ENCODE measurements at places on chromosomes 5 and 9.
A peak's percentile ranks its signal among the peaks of the same experiment; 100 is the strongest.

GRCh38 chr5:117261948-117262571, 687.4 kb upstream of the SEMA6A start:
- no peak for DNase-seq

DNA sequence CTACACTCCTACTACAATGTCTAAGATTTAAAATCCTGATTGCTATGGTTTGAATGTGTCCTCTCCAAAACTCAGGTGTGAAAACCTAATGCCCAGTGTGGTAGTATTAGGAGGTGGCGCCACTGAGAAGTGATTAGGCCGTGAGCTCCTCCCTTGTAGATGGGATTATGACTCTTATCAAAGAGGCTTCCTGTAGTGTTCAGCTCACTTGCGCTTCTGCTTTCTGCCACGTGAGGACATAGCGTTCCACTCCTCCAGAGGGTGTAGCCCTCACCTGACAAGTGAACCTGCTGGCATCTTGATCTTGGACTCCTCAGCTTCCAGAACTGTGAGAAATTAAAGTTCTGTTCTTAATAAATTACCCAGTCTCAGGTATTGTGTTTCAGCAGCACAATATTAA, 33.0 kb upstream of the WHRN start:
- DNase-seq = no peak

DNA sequence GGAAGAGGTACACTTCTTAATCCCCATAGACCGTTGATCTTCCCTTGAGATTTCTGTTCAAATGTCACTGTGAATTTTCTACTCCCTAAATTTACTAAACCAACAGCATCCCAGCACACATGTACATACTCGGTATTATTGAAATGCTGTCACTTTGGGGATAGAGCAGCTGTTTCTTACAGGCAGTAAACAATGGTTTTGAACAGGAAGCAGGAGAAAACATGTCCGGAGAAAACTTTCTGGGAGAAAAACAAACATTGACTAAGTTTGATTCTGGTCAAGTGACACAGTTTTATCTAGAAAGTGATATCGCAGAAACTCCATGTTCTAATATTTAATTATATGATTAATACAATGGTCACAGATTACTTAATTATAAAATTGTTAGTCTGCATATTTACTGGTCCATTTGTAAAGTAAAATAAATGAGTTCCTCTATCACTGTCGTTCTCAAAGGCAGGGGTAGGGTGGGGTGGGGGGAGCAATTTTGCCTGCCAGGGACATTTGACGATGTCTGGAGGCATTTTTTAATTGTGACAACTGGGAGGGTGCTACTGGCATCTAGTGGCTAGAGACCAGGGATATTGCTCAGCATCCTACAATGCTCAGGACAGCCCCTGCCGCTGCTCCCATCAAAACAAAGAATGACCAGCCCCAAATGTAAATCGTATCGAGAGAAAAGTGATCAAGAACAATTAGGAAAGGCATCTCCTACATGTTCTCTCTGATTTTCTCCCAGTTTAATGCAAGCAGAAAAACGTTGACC, 12.2 kb downstream of the TAS2R1 start:
- no peak for DNase-seq

DNA sequence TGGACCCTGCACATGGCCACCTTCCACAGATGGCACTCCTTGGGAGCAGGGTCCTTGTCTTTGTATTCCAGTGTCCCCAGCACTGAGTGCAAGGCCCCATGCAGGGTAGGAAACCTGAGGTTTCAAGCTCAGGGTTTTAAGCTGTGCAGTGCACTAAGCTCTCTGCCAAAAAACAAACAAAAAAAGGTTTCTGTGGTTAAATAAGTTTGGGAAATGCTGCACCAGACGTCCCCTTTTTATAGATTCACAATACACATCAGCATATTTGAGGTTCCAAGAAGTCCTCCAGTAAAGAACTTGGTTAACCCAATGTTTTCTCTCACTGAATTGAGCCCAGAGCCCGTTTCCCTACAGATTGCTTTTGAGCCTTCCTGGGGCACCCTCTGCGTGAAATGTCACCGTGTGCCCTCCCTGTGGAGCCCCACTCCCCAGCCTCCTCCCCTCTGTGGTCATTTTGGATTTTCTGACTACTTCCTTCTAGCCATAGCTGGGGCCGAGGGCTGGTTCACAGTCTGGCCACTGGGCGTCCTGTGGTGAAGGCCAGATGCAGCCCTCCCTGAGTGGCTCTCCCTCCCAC, 17.1 kb downstream of the DELE1 start:
- no peak for DNase-seq

GRCh38 chr9:129518074-129518473, 102.8 kb downstream of the C9orf50 start:
- no peak for DNase-seq

GRCh38 chr5:147407094-147407681, 102.7 kb downstream of the DPYSL3 start:
- no peak for DNase-seq

DNA sequence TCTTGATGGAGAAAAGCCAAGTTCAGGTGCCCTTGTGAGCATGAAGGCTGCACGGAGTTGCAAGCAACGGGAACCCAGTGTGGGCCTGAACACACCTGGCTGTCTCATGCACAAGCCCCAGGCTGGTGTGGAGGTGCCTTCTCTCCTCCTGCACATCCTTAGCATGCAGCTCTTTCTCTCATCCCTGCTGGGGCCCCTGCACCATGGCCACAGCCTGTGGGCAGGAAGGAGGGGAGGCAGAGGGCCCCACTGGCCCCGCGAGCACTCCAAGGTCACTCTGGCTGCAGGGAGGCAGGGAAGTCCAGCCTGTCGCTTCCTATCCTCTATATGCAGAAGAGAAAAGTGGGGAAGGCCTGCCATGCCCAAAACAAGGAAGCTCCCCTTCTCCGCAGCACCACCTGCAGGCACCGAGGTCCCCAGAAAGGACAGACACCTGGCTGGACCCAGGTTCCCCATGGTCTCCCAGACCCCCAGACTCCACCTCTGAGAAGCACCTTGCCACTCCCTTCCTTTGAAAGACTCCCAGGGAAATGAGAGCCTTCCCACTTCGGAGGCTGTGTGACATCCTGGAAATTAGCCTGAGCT, 18.6 kb downstream of the STKLD1 start:
- DNase-seq = no peak

DNA sequence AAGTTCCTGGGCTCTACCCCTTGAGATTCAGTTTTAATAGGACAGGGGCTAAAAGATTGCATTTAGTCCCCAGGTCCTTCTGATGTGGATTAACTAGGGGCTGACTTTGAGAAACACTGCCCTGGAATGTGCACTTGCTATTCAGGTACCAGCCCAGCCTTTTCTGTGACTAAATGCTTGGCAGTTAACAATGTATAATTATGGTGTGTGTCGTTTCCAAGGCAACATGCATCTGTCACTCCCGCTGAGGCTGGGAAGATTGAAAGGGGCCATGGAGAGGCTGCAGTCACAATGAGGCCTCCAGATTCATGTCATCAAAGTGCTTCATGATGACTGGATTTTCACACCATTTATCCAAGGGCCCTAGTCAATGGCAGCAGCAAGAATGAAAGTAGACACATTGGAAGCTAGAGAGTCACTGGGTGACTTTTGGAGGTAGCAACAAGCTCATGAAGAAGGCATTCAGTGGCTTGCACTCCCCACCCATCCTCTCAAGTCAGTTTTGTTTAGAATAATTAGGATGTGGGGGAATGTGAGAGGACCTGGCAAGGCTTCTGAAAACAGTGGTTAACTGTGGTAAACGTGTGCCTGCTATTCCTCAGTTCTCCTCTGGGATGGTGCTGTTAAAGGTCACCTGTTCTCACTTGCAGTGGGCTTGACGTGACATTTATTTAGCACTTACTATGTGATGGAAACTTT, 28.3 kb downstream of the RAI14 start:
- no peak for DNase-seq

DNA sequence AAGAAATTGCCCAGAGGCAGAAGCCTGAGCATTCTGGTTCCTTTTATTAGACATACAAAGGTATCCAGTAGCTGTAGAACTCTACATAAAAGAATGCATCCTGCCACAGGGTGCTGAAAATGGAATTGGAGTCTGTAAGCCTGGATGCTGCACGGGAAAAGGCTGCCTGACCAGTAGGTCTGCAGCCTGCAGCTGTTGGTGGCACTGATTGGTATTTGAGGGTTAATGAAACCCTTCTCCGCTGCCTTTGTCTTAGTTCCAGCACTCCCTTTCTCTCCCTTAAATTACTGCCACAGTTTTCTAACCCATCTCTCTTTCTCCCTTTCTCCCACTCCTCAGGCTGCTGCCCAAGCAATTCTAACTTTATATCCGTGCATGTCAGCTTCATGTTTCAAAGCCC, 64.7 kb downstream of the BRINP1 start:
- no peak for DNase-seq

DNA sequence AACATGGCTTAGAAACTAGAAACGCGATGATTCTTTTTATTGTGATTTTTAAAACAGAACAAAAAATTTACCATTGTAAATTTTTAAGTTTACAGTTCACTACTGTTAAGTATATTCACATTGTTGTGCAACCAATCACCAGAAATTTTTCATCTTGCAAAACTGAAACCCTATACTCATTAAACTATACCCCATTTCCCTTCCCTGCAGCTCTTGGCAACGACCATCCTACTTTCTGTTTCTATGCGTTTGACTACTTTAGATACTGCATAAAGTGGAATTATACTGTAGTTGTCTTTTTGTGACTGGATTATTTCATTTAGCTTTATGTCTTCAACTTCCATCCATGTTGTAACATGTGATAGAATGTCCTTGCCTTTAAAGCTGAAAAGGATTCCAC, 52.5 kb downstream of the SPOCK1 start:
- DNase-seq = no peak

DNA sequence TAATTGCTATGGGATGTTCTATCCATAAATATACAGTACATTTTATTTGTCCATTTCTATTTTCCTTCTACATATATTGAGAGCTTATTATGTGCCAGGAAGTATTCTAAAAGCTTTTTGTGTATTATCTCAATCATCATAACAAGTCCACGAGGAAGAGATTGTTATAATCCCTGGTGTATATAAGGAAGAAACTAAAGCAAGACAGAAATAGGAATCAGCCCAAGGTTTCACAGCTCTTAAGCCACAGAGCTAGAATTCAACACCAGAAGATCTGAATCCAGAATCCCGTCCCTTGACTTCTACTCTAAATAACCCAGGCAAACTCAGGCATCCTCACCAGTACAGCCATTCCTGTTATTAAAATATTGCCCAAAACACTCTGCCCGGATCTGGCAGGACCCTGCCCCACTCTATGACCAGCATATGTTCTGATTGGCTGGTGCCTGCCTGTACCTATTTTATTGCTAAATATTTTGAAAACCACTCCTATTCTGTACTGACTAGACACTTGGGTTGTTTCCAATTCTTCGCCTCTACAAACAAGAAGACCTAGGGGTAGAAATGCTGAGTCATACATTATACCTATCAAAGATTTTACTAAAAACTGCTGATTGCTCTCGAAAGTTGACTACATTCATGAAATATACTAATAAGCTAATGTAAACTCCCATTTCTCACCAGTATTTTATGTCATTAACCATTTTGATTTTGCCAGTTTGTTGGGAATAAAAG, 297.4 kb downstream of the ENC1 start:
- no peak for DNase-seq

GRCh38 chr5:68252673-68253623, 37.4 kb downstream of the PIK3R1 start:
- peak; percentile 66 for DNase-seq

DNA sequence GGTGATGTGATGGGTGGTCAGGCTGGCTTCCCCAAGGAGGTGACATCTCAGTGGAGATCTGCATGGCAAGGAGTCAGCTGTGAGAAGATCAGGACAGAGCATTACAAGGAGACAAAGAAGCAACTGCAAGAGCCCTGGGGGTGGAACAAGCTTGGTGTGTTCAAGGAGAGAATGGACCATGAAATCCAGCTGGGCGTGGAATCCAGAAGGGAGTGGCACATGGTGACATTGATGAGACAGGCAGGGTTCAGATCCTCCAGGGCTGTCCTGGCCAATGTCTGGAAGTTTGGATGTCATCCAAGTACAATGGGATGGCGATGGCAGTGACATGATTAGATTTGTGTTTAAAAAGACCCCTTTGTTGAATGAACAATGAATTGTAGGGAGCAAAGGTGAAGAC, 175.6 kb downstream of the MACROH2A1 start:
- no peak for DNase-seq

GRCh38 chr5:138582959-138583358, 7.8 kb upstream of the HSPA9 start:
- no peak for DNase-seq

GRCh38 chr9:36831381-36832161, 202.5 kb downstream of the PAX5 start:
- no peak for DNase-seq

- no peak for DNase-seq
These were observed 53.1 kb downstream of the NR3C1 start for GRCh38 chr5:143350341-143350740.

GRCh38 chr5:167743695-167744464, 547.6 kb upstream of the WWC1 start:
- peak; percentile 19 for DNase-seq

- DNase-seq = no peak
These were observed 67.3 kb upstream of the CEMIP2 start for GRCh38 chr9:71835596-71835995.

DNA sequence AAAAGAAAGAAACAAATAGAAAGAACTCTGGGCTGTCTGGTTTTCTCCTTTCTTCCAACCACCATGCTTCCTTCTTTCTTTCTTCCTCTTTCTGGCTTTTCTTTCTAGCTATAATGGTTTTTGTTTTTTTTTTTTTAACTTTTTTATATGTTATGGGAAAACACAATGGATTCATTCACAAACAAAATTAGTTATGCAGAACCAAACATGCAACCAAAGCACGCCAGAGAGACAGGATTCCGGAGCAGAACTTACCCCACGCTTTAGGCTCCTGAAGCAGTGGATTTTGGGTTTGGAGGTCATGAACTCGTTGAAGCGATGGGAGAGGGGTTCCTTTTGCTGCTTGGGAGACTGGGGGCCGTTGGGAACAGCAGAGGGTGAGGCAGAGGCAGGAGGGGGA, 88.3 kb downstream of the USP20 start:
- no peak for DNase-seq

DNA sequence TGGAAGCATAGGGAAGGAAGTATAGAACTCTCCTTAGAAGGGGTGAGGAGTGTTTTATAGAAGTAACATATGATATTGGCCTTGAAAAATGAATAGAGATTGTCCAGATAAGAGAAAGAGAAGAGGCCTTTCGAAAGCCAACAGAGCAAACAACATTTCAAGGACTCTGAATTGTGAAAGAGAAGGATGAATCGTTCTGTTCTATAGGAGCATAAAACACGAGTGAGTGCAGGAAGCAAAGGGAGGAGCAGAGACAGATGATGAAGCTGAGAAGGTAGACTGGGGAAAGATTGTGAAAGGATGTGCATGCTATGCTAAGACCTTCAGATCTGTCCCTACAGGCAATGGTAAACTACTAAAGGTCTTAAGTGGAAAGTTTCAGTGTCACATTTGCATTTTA, 271.0 kb downstream of the TMEM161B start:
- DNase-seq = no peak

DNA sequence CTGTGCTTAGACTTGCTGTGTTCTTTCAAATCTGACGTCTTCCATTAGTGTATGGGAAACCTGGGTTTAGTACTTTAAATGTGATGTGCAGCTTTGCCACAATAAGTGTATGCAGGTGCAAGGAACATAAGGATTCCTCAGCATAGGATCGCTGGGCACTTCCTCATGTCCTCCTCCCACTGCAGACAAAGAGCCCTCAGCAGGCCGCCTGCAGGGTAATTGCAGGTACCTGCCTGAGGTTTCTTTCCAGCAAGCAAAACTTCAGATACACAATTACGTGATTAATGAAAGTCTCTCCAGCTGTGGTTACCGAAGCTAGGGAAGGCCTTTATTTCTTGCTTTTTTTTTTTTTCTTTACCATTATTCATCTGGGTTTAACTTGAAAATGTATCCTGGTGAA, 233.1 kb downstream of the RFK start:
- no peak for DNase-seq

- no peak for DNase-seq
These were observed 16.4 kb downstream of the FCN2 start for GRCh38 chr9:134896834-134897583.

Measured in amniotic stem cell (primary cell).